ENCODE measurements at places on chromosomes 3 and 15. TPM values are rescaled to one million over a fixed set of nuclear protein-coding genes. Genes with fewer than 3 reads are reported as not detected.
A peak's percentile ranks its signal among the peaks of the same experiment; 100 is the strongest.

ERICH6 gene
- total RNA-seq = not detected

KIF7 gene
- total RNA-seq = 2.4 TPM

MKRN2 gene
- 28.9 TPM for total RNA-seq

HIGD2B gene
- total RNA-seq = not detected

EFL1 gene
- 40.8 TPM for total RNA-seq

GRCh38 chr3:144660186-144660585 is 688.6 kb downstream of the DIPK2A start:
- H3K4me3 ChIP-seq = no peak overlapping the region
- H3K27me3 ChIP-seq = no peaks in the 10 kb centered on the region

GRCh38 chr3:105274536-105274935 is 92.2 kb upstream of the ALCAM start:
- H3K4me1 ChIP-seq = no peaks in the 10 kb centered on the region
- no peak overlapping the region for H3K27ac ChIP-seq
- H3K27me3 ChIP-seq = no peaks in the 10 kb centered on the region
- H3K36me3 ChIP-seq = no peaks in the 10 kb centered on the region

DNA sequence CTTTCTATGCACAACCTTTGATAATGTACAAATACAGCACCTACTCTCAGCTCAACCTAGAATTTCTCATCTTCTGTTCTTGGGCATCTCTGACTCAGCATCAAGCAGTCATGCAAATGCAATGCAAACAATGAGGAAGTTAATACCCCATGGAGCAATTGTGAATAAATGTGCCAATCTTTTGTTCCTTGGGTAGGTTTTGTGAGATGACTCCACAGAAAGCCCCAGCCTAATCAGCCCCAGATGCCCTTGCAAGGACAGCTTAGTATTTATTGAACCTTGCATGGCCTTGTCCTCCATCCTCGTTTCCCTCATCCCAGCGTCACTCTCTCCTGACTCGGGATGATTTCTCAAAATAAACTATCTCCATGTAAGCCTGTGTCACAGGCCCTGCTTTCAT is 494.7 kb upstream of the NECTIN3 start:
- H3K36me3 ChIP-seq = no peaks in the 10 kb centered on the region
- H3K4me3 ChIP-seq = no peak overlapping the region
- no peak overlapping the region for H3K27ac ChIP-seq
- no peaks in the 10 kb centered on the region for H3K27me3 ChIP-seq
- H3K4me1 ChIP-seq = no peaks in the 10 kb centered on the region
- no peak for DNase-seq

GRCh38 chr15:38455092-38455491 is 1.2 kb downstream of the FAM98B start:
- H3K27ac ChIP-seq = no peak overlapping the region
- DNase-seq = no peak
- H3K27me3 ChIP-seq = no peaks in the 10 kb centered on the region

GRCh38 chr15:80557441-80558234 is 137.5 kb upstream of the ABHD17C start:
- H3K4me1 ChIP-seq = no peaks in the 10 kb centered on the region
- H3K27ac ChIP-seq = no peak overlapping the region
- DNase-seq = no peak
- no peaks in the 10 kb centered on the region for H3K27me3 ChIP-seq

DNA sequence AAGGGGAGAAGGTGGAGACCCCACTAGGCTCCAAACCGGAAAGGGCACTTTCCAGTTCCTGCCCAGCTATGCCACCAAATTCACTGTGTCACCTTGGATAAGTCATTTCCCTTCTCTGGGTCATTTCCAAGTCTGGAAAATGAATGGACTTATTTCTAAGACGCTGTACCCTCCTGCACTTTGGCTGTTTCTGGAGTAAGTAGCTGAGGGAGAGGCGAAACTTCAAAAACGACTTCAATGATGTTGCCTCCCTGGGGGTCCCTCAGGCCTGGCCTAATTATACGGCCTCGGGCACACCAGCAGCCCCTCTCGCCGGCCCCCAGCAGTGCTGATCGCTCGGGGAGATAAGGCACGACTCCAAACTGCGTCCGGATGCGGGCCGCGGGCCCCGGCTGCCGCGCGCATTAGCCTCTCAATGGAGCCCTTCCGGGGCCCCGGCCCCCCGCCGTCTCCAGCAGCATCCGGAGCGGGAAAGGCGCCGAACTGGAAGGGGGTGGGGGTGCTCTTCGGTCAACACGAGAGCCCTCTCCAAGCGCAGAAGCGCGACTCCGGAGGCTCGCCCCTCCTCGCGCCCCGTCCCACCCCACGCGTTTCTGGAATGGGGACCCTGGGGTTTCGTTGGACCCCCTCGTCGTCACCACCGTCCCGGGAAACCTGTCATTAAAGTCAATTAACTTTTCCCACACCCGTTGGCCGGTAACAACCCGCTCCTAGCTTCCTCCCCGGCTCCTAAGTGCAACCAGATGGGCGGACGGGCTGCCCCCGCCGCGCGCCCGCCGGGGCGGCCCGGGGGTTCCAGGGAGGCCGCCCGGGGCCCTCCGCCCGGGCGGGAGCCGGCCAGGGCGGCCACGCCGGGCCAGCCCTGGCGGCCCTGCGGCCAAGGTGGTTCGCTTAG is 4.8 kb downstream of the HES1 start:
- H3K27me3 ChIP-seq = no peaks in the 10 kb centered on the region
- H3K4me3 ChIP-seq = peak overlapping the region; percentile 36
- peak overlapping the region; percentile 95 for H3K27ac ChIP-seq

Data from Peyer's patch (tissue), 4 donors.